Mammary epithelial cell (primary cell): ENCODE measurements at places on chromosomes 7 and 10.
A peak's percentile ranks its signal among the peaks of the same experiment; 100 is the strongest.

- no peak for DNase-seq
These were observed 825 bp downstream of the ZNF862 start for GRCh38 chr7:149838992-149839408.

GRCh38 chr10:71094712-71095390, 117.5 kb upstream of the UNC5B start:
- peak; percentile 81 for DNase-seq

GRCh38 chr7:140048138-140048537, 14.6 kb downstream of the PARP12 start:
- DNase-seq, result no peak

GRCh38 chr10:102578782-102579181, 65.5 kb upstream of the TRIM8 start:
- DNase-seq, result no peak

DNA sequence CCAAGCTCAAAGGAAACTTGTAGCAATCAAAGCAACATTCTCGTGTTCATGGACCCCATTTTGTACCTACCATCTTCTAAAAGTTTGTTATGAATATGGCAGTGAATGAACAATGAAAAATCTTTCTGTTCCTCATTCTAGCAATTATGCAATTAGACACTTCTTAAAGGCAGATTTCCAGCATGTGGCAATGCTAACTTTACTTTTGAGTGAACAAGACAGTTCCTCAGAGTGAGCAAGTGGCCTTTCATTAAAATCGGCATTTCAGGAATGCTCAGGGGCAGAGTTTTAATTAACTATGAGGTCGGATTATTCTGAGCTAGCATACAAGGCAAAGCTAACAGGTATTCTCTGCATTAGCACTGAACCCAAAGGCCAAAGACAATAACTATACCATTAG, 48.4 kb upstream of the NFE2L3 start:
- no peak for DNase-seq

GRCh38 chr7:116449950-116450349, 49.6 kb upstream of the CAV2 start:
- DNase-seq, result no peak

- DNase-seq, result no peak
These were observed 98.3 kb downstream of the CHST15 start for GRCh38 chr10:123995082-123995460.

GRCh38 chr10:129272176-129272575, 194.9 kb upstream of the MGMT start:
- DNase-seq, result no peak

GRCh38 chr10:103125323-103126267, 67.5 kb downstream of the NT5C2 start:
- DNase-seq, result no peak

DNA sequence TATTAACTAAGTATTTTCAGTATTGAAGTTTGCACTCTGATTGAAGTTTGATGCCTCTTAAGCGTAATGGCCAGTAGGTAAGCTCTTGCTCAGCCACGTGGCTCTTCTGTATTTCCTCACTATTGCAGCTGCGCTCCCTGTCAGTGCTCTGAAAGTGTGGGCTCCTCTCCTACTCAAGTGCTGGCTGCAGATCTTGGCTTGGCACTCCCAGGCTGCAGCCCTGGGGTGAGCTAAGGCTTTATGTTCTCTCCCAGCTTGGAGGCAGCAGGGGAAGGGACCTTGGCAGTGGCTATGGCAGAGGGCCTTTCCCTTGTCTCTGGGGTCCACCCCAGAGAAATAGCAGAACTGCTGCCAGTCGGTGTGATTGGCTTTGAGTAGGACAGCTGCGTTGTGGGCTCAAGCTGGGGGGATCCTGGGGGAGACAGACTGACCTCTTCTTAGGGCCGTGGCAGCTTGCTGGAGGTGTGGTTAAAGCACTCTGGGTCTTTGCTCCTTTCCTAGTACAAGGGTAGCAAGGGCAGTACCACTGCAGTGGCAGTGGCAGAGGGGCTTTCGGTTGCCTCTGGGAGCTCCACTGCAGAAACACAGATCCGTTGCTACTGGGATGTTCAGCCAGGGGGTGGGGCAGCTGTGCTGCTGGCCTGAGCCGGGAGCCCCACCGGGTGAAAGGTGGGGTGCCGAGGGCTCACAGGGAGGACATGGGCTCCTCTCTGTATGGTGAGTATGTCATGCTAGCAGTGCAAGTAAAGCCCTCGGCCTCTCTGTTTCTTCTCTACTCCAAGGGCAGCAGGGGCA, 100.5 kb downstream of the GLCCI1 start:
- no peak for DNase-seq

GRCh38 chr7:55514546-55515265, 57.6 kb downstream of the VOPP1 start:
- DNase-seq, result no peak

DNA sequence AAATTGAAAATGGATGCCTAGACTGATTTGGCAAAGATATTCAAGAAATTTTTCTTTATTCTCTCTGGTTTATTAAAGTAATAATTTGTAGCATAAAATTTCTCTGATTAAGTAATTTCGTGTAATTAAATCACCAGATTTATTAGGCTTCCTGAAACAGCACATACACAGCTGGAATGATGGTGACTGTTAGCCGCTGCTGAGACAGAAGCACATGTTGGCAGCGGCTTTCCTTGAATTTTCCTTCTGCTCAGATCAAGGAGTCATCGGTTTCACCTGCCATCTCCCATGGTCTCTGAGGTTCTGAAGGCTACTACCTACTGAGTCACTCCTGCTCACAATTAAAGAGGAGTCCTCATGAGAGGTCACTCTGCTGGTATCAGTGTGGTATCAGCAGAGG, 101.5 kb downstream of the GFRA1 start:
- DNase-seq, result no peak

GRCh38 chr10:21593986-21594385, 60.0 kb downstream of the MLLT10 start:
- no peak for DNase-seq

DNA sequence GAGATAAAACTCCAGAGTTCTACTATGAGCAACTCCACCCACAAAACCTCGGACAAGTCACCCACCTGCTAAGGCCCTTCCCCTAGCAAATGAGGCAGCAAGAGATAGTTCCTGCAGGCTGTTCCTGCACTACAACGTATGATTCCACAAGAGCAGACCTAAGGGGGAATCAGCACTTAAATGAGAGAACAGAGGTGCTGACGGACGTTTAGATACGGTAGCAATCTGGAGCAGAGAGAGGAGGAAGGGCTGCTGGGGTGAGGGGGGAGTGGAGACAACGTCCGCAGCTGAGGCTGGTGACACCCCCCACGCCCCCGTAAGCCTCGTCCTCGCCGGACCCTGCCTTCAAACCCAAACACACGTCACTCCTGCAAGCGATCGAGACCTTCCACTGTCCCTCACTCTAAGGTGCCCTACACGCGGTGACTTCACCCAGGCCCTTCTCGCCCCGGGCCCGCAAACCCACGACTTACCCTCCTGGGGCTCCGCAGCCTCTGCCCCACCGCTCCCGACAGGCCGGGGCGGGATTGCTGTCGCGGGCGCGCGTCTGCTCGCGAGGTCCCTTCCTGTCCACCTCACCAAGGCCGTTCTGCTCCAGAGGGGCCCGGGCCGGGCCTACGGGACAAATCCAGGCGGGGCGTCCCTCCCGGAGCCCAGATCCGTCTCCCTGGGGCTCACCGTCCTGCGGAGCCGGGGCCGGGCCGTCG, 635 bp downstream of the ZNF12 start:
- peak; percentile 30 for DNase-seq

GRCh38 chr10:19451937-19452336, 364.3 kb upstream of the PLXDC2 start:
- DNase-seq, result no peak

GRCh38 chr10:114821915-114822443, 399 bp downstream of the FHIP2A start:
- peak; percentile 43 for DNase-seq

DNA sequence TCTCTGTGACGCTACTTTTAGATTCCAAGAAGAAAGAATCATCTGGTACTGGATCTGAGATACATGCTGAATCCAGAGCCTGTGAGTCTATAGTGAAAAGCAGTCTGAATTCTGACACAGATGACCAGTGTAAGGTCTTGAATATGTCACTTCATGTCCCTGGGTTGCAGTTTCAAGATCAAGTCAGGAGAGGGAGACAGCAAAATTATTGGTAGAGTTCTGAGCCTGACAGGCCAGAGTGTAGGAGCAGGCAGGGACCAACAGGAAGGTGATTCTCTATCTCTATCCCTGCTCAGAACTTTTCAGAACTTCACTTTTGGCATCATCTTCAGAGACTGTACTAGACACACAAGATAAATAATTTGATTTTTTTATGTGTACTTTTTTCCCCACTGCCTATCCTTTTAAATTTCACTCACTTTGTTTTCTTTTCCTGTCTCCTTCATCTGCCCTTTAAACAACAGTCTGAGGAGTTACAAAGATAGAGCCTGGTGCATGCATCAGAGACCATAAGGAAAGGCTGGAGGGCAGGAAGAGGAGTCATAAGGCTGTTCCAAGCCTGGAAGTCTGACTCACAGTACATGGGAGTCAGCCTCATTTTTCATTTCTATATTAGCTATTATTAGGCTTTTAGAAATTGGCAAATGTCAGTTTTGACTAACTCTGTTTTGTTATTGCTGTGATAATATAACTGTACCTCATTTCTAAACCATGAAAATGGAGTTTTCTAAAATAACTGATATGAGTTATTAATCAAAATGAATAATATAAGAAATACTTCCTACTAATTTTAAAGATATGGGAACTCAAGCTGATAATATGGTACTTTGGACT, 120.2 kb upstream of the TMEM229A start:
- peak; percentile 42 for DNase-seq

GRCh38 chr7:68800316-68800715, 798.0 kb upstream of the AUTS2 start:
- DNase-seq, result no peak

DNA sequence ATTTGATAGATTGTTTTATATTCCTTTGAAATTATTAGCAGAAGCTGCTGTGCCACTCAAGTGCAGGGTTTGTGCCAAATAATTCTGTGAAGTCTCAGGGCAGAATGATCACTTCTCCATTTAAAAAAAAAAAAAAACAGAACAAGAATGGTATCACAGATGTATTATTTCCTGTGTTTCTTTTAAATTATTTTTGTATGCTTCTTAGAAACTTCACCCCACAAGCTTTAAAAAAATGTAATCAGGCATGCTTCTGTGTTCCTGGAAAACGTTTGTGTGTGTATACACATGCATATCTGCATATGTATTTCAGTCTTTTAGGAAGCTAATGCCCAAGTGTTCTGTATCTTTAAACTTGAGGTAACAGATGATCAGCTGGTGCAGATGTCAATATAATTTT, 6.3 kb upstream of the CD36 start:
- no peak for DNase-seq

DNA sequence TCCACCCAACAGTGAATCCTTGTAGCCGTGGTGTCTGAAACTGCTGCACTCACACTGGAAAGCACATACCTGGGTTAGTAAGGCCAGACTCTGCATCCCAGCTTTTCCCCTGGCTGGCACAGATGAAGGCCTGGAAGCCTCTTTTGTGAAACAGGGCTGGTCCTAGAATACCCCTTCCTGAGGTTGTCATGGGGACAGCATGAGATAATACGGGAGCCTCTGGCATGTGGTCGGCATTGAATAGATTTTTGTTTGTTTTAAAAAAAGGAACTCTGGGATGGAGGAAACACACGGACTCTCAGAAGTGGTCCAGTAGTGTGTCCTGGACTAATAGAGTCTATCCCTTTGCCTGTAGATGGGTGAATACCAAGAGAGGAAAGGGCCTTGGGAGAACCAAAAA, 129.7 kb downstream of the TMEM178B start:
- no peak for DNase-seq

- DNase-seq, result no peak
These were observed 145.5 kb upstream of the PDE1C start for GRCh38 chr7:32215697-32216096.

DNA sequence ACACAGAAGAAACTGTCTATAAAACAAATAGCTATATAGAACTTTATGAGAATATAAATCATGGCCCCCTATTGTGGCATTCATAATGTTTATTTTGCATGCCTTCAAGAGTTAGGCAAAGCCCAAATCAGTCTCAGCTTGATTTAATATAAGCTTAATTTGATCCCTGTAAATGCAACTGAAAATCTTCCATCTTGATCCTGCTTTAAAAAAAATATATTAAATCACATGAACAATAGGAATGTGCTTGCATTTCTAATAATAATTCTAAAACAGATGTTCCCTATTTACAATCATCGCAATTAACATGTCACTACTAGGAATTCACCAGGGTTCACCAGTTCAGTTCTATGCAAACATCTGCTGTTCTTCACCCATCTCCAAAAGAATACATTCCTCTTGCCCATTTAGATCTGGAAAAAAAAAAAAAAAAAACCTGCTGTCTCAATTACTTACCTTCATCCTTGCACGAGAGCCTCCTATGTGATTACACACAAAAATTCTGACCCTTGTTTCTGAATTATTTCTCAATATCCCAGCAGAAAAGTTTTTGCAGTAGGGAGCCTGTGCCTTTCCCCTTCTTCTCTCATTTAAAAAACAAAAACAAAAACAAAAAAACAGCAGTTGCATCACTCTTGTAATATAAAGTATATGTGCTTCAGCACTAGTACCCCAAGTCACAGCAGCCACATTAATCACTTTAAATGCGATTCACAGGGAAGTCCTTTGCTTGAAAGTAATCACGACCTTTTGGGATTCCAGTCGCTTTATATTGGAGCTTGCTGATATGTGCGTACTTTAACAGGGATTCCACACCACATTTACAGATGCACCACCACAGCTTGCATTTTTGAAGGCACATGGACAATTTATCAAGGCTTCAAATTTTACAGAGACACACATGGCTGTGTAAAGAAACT, 194.8 kb upstream of the KMT2E start:
- DNase-seq, result no peak

DNA sequence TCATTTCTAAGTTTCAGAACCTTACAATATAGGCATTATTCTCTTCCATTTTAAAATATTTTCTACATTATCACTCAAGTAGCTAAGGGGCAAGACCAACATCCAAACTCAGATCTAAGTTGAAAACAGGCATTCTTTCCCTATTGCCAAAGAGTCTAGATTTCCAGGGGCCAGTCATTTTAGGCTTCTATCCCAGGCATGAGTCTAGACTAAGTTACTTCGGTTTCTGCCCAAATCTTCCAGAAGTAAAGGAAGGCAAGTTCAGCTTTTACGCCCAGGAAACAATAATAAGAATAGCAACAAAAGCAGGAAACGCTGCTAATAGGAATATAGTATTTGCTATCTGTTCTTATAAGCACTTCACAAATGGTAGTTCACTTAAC, 189.9 kb downstream of the DGKI start:
- no peak for DNase-seq

GRCh38 chr7:28088032-28088431, 92.6 kb downstream of the JAZF1 start:
- no peak for DNase-seq
